AG10803 (cell line): ENCODE measurements at places on chromosomes 2 and 18.

DNA sequence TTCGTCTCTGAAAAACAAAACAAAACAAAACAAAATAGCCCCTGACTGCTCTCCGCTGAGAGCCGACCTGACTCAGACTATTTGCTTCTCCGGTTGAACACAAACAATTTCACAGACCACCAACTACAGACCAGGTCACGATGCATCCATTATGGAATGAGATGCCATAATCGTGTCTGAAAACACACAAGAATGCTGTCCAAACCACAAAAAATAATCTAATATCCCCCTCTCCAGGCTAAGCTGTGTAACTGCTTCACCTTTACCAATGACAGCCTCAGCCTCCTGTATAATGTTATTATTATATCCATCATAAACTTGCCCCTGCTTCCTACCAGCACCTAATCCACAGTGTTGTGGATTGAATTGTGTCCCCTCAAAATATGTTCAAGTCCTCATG, 114.7 kb downstream of the DNAH6 start:
- peak; percentile 44 for DNase-seq

- peak; percentile 86 for DNase-seq
Observed at GRCh38 chr2:24084386-24085199, at the start of gene TP53I3. Gene TP53I3 (minus strand): TSS chr2:24084834. CDS start chr2:24084326, 508 bp downstream.

- no peak for DNase-seq
Observed at GRCh38 chr18:37673671-37674070, 108.1 kb upstream of the CELF4 start.

DNA sequence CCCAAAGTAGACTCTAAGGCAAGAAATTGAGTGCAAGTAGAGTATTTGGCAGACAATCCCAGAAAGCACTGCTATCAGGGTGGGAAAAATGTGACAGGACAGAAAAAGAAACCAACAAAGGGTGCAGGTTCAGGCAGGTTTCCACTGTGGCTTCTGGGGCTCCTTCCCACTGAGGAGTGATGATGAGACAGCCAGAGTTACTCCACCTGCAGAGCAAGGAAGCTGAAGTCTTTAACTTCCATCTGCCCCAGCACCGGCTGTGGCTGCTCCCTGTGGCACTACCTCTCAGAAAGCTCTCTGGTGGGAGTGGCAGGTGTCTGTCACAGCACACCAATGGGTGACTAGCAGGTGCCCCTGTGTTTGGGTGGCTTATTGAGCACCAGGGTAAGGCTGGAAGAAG, 37.6 kb upstream of the ACKR3 start:
- no peak for DNase-seq

DNA sequence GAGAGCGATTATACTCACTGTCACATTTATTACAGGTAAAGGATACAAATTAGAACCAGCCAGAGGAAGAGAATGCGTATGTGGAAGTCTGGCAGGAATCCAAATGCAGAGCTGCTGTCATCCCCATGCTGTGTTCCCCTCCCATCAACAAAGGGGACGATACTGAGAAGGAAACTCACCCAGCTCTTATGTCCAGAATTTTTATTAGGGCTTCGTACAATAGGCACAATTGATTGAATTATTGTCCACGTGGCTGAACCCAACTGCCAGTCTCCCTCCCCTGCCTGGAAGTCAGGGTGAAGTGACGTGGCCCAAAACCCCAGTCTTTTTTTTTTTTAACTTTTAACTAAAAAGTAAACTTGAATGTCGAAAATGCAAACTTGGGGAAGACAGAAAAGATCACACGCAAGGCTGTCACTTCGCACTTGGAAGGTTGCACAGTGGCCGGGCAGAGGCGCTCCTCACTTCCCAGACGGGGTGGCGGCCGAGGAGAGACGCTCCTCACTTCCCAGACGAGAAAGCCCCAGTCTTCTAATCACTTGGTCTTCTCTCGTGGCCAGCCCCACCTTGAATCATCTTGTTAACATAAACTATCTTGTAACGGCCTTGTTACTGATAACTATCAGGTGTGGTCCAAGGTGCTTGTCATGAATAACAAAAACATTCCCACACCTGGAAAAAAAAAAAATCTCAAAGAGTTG, 40.0 kb upstream of the ITSN2 start:
- no peak for DNase-seq

DNA sequence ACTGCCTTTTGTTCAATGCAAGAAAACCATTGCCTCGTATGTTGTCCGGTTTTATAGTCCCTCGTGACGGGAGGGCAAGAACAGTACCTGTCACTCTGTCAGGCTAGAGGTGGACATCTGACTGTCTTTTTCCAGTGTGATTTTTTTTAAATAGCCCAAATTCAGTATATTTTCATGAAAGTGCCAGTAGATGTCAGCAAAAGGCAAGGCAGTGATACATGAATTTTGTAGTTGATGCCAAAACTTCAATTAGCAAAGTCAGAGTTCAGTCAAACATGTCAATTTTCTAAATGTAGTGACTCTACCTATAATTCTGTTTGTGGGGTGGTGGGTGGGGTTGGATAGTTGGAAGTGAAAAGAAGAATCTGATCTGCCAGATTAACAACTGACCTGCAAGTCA, 296.0 kb upstream of the MC4R start:
- no peak for DNase-seq

DNA sequence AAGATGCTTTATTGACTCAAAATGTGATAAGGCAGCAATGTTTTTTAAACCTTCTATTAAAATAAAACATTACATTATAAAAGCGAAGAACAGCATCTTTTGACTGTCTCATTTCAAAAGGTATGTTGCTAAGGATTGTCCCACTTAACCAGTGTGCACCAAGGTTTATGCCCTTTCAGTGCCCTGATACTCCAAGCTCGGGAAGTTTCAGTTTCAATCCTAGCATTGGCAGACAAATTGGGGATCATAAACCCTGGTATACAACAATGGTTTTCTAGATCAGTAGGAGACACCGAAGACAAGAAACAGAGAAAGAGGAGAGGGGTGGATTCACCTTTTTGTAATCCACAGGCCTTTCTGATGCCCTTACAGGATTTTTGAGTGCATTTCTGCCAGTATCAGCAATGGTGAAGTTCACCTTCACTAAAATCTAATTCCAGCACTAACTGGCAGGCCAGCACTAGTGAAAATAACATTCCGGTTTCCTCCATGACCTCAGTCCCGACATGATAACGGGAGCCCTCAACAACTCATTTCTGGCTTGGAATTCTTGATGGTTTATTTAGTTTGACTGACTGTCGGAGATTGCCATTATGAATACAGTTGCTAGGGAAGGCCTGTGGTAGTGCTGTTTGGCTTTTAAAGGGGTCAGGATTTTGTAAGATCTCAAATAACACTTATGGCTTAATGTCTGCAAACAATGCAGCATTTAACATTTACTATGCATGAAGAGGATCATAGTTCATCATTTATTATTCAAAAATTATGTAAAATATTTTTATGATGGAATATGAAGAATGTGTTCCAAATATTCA, 33.3 kb upstream of the FIGN start:
- DNase-seq = no peak

GRCh38 chr2:38959938-38960608, 70.4 kb downstream of the ARHGEF33 start:
- DNase-seq = peak; percentile 82

- DNase-seq = peak; percentile 16
Observed at GRCh38 chr2:62604336-62604735, 98.3 kb upstream of the TMEM17 start.

DNA sequence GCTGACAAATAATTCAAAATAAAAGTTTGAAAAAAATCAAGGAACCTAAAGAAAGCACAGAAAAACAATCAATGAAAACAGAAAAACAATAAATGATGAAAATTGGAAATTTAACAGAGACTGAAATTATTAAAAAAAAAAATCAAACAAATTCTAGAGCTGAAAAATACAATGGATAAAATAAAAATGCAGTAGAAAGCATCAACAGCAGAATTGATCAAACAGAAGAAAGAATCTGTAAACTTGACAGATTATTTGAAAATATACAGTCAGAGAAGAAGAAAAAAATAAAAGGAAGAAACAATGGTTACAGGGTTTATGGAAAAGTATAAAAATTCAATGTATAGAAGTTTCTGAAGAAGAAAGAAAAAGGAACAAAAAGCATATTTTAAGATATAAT, 16.2 kb downstream of the SERPINB4 start:
- no peak for DNase-seq

GRCh38 chr2:118121101-118121500, 32.8 kb downstream of the INSIG2 start:
- no peak for DNase-seq

- DNase-seq = peak; percentile 67
Observed at GRCh38 chr2:229921101-229921891, 513 bp downstream of the TRIP12 start.

DNA sequence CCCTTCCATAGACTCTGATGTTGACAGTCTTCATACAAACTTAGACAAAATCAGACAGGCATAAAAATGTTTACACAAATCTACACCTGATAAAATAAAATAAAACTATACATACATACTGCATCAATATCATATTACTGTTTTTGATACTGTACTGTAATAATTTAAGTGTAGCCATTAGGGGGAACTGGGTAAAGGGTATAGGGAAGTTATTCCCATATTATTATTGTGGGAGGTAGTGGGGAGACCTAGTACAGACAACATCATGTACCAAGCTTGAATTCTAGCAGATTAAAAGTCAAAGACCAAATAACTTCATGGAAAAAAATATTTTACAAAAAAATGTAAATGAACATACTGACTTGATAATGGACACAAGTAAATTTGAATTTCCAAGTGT, 43.3 kb downstream of the PUM2 start:
- no peak for DNase-seq

GRCh38 chr18:63579616-63580015, 7.5 kb upstream of the SERPINB13 start:
- no peak for DNase-seq

DNA sequence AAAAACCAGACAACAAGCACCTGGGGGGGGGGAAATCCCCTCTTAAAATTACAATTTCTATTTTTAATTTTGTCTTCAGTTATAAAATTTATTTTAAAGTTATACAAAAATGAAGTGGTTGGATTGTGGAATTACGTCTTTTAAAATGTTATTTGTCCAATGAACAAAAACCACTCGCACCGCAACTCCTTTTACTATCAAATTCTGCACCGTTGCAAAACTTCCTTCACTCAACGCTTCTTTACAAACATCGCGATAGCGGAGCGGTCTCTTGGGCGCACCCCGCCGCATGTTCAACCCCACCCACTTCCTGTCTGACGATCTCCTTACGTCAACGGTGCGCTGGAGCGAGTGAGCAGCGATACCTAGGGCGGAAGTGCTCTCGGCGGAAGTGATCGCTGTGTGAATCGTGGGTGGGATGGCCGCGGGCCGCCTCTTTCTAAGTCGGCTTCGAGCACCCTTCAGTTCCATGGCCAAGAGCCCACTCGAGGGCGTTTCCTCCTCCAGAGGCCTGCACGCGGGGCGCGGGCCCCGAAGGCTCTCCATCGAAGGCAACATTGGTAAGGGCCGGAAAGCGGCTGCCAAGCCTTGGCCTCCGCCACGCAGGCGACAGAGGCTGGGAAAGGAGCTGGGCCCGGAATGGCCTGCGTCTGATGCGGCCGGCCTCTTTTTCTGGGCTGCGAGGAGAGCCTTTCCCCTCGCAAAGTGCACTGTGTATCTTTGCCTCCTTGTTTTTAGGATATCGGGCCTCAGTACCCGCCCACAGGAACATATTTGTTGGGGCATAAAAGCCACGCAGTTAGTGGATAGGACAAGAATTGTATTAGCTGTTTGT, at the start of gene DGUOK:
Gene DGUOK (plus strand): TSS at position 388 of the 835 bp plus-strand sequence. CDS start 31 bp downstream, at position 419.
- peak; percentile 99 for DNase-seq

- no peak for DNase-seq
Observed at GRCh38 chr2:134639265-134639664, 79.5 kb downstream of the TMEM163 start.

- no peak for DNase-seq
Observed at GRCh38 chr2:121650315-121650930, 1.2 kb upstream of the CLASP1 start.

GRCh38 chr2:60708630-60709320, 47.3 kb upstream of the PAPOLG start:
- DNase-seq = no peak

GRCh38 chr2:38470115-38470514, 93.0 kb upstream of the ATL2 start:
- no peak for DNase-seq

DNA sequence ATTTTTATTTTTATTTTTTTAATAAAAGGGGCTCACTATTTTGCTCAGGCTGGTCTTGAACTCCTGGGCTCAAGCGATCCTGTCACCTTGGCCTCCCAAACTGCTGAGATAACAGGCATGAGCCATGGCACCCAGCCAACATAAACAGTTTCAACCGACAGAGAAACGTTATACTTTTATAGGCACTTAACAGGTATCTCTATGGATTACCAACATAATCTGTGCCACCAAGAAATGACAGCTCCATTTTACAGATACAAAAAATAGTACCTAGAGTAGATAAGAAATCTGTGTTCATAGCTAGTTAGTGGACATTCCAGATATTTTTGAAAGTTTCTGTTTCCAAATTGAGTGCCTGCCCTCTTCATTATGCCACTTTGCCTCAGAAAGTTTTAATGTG, 1316.7 kb downstream of the LRP1B start:
- DNase-seq = no peak

- DNase-seq = no peak
Observed at GRCh38 chr2:241496904-241497877, 11.2 kb downstream of the STK25 start.

DNA sequence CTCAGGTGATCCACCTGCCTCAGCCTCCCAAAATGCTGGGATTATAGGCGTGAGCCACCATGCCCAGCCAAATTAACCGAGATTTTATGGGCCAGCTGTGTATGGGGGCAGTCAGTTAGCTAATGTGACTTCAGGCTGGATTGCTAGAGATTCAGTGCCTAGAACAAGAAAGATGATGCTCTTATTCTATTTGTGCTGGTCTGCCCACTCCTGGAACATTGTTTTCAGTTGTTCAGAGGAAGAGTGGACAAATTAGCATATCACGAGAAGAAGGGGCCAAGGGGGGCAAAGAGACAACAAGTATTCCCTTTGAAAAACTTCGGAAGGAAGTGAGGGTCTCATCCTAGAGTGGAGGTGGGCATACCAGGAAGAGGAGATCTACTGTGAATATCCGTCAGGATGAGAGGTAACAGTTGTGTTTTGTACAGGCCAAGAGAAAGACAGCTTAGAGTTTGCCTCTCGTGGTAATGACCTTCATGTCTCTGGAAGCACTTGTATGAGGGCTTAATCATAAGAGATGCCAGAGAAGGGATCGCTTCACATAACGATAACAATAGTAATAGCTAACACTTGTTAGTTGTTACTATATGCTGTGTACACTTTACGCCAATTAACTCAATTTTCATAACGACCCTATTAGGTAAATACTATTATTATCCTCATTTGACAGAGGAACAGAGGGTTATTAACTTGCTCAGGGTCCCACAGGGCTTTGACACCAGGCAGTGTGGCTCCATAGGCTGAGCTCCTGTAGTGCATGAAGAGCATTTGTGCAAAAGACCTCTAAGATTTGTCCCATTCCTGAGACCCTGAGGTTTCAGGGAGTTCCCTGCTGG, 138.3 kb downstream of the DDX1 start:
- DNase-seq = no peak

- peak; percentile 45 for DNase-seq
Observed at GRCh38 chr18:59358414-59358711, 702 bp downstream of the LMAN1 start.

- no peak for DNase-seq
Observed at GRCh38 chr18:54713386-54713785, 114.9 kb upstream of the RAB27B start.
